Right renal pelvis (tissue), 4 donors: ENCODE measurements at places on chromosomes 3 and 15.

DNA sequence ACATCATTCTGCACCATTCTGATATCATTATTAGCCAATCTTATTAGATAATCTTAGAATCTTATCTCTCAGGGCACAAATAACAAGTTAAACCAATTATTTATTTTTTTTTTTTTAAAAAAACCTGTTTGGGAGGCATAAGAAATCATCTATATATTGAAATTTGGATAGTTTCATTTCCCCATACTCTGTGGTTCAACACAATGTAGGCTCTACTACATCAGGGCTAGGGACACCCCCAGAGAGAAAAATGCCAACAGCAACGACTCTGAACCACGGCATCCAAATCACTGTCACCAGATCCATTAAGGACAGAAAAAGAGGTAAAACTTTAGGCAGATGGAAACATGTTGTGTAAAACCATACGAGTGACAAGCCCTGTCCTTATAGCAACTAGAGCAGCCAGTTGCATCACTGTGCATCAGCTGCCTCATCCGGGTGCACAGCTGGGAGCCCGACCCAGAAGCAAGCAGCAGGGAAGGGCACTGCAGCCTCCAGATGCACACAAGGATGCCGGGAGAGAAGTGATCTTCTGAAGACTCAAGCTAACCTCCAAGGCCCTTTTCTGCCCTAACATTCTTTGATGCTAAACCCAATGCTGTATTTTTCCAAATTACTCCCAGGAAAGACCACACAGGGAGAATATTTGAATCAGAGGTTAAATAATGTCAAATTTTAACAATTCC lies 381.1 kb downstream of the CTNNB1 start:
- no peak for DNase-seq

DNA sequence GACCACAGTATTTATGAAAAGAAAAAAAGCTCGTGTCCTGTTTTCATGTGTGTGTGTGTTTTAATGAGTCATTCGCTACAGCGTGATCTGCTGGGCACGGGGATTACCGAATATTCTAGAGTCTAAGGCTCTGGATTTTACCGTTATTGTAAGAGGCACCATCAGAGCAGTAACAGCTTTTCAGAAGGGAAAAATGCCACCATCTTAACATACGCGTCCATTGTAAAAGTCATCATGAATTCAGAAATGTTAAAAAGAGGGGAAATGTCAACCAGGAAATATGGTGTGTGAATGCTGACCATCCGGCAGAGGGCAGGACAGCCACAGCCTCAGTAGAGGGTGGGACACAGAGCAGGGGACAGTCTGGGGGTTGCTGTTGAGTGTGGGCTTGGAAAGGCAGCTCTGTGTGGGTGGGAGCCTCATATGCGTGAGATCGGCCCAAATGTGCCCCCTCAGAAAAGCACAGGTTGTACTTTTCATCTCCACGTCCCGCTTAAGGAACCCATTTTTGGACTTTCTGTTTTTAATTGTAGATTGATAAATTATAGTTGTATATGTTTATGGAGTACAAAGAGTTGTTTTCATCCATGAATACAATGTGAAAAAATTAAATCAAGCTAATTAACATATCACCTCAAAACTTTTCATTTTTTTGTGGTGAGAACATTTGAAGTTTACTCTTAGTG lies 69.6 kb downstream of the ASB7 start:
- DNase-seq, result no peak

GRCh38 chr3:127760361-127760760 lies 62.0 kb downstream of the MGLL start:
- no peak for DNase-seq

GRCh38 chr15:76108021-76108723 lies 48.4 kb downstream of the TMEM266 start:
- no peak for DNase-seq

DNA sequence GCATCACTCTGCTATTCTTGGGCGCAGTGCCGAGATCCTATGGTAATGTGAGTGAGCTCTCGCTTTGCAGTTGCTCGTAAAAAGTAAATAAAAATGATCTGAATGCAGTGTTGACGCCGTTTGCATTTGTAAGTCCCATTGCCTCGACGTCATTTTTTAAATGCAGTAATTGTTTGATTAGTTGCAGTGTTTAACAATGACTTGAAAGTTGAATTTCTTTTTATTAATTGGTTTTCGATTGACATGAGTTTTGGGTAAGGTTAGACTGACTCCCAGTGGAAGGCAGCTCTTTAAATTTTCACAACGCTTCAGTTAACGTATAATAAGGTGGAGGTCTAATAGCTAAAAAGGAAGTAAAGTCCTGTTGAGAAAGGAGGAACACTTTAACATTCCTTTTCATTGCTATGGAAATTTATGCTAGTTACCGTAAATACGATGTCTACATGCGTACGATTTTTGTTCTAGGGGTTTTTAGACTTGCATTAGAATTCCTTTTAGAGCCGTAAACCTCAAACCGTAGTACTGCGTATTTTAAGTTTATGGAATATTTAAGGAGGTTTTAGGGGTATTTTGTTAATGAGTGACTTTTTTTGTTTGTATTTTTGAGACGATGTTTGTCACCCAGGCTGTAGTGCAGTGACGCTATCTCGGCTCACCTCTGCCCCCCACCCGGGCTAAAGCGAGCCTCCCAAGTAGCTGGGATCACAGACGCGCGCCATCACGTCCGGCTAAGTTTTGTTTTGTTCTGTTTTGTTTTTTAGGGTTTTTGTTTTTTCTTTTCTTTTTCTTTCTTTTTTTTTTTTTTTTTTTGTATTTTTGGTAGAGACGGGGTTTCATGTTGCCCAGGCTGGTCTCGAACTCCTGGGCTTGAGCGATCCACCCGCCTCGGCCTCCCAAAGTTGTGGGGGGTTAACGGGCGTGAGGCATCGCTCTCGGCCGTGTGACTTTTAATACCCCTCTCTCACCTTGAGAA lies 1.4 kb downstream of the MORF4L1 start:
- peak; percentile 25 for DNase-seq

- no peak for DNase-seq
These were observed 417.0 kb downstream of the ROBO2 start for GRCh38 chr3:77456906-77457305.

GRCh38 chr15:68300115-68300940 lies 22.8 kb downstream of the FEM1B start:
- DNase-seq, result no peak

- DNase-seq, result no peak
These were observed 371 bp upstream of the CLSTN2 start for GRCh38 chr3:139934613-139935015.
